Stimulated activated CD4-positive, alpha-beta T cell treated with anti-CD3 and anti-CD28 coated beads, Interleukin-12 subunit alpha, Interleukin-12 subunit beta, amount 100 ng/mL, for 24 hours (primary cell): ENCODE measurements at places on chromosomes 12 and 14.

- no peak for DNase-seq
Observed at GRCh38 chr14:68716698-68717097, 76.2 kb downstream of the ZFP36L1 start.

GRCh38 chr14:52355016-52355431 lies 40.9 kb downstream of the PTGER2 start:
- no peak for DNase-seq

- DNase-seq, result no peak
Observed at GRCh38 chr14:52650774-52651173, 44.6 kb downstream of the ERO1A start.

DNA sequence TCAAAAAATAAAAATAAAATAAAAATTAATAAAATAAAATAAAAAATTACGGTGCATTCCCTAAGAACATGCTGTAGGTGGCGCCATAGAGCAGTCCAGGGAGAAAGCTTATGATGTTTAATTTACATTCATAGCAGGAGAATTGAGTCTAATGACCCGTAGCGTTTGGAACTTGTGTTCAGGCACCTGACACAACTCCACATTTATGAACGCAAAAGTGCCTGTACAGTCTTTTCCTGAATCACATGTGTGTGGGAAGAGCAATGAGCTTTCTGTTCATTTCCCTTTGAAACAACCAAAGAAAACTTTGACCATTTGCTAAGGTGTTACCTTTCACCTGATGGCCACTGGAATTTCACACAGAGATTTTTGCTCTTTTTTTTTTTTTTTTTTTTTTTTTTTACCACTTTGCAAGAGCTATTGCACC lies 60.6 kb upstream of the KCNA1 start:
- DNase-seq, result no peak

GRCh38 chr12:96424601-96425000 lies 24.4 kb upstream of the CDK17 start:
- DNase-seq, result no peak

DNA sequence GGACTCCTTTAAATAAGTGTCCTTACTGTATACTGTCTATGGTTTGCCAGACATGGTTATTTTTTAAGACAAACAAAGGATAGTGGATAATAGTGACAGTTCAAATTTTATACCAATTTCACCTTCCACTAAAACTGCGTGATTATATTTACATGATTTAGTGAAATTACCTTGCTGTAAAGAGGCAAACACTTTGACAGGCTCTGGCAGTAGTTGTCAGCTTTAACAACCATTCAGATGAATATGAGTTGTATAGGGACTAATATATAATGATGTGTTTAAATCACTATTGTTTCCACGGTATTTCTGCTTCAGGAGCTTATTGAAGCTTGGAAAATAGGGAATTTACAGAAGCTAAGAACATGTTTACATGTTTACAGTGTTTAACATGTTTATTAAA lies 1364.0 kb downstream of the FSCB start:
- no peak for DNase-seq
